Muscle of back (tissue), 13 donors: ENCODE measurements at places on chromosomes 6 and 20. TPM values are rescaled to one million over a fixed set of nuclear protein-coding genes. Genes with fewer than 3 reads are reported as not detected.

GRCh38 chr20:50048420-50049166, 64.4 kb downstream of the UBE2V1 start:
- DNase-seq: no peak

DNA sequence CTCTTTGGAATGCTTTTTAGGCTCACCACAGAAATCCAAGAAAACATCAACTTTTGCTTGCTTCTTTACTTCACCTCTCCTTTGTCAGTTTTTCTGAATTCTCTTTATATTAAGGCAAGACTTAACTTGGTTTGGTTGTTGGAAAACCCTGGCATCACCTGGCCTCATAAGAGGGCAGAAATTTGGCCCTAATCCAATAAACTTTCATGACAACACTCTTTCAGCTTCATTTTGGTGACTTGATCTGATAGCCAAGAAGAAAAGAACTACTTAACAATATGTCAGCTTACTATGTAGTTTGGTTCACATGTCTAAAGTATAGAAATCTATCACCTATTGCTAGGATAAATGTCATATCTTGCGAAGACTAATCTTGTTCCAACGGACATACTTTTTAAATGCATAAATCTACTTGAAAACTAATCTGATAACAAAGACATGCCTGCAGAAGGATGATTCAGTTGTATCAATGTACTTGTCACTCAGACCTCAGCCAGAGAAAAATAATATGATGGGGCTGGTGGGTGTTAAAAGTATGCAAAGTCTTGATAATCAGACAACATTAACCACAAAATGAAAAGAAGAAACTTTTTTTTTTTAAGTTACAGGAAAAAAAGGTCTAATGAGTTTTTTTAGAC, 19.3 kb upstream of the HBS1L start:
- no peak for DNase-seq

DNA sequence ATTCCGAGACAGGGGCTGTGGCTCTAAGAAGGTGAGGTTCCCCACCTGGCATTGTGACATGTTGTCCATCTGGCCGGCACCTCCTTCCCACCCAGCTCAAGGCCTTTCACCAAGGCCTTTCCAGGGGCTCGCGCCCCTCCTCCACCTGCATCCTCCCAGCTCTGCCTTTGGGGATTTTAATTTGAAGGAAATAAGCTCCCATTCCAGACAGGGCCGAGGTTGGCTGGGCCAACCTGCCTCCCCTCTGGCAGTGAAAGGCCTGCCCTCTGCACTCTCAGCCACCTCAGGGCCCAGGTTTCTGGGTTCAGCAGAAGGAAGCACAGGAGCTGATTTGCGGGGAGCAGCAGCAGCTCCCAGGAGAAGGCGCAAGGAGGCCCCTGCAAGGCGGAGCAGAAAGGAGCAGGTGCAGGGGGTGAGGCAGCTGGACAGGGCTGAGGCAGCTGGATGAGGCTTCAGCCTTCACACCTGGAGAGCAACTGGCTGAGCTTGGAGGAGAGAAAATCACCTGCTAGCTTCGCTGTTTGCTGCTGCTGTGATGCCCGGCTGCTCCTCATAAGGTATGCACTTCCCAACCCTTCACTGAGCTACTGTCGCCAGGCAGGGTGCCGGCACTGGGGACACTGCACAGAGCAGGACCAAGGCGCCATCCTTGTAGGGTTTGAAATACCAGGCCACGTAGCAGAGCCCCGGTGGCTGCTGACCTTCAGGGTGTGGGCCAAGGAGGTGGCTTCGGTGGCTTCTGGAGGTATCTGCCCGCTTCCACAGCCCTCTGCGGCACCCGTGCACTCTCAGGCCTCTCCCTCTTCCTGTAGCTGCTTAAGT, 147.0 kb downstream of the SYNDIG1 start:
- DNase-seq: no peak

GRCh38 chr20:18739751-18740166, 73.8 kb upstream of the SCP2D1 start:
- peak; percentile 60 for DNase-seq

DNA sequence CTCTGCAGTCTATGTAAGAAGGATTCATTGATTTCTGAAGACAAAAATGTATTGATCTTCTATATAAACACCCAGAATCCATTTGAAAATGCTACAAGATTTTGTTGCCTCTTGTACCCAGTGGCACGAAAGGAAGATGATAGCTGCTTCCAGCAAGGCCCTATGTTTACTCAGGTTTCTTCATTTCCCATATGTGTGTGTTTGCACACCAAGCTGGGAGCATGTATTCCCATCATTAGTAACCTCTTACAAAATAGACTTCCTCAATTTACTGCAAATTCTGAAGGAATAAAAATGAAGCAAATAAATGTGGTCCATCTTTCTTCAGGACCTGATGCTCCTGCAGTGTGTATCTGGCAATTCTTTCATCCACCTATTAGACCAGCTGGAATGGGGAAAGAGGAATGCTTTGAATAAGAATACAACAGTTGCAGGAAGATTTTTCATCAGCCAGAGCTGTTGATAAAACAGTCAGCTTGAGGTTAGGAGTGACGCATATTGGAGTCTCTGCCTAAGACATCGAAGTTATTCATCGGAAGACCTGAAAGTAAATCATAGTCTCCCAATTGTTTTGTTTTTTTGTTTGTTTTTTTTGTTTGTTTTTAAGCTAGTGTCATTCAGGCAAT, 132.3 kb downstream of the PDE7B start:
- peak; percentile 12 for DNase-seq

DNA sequence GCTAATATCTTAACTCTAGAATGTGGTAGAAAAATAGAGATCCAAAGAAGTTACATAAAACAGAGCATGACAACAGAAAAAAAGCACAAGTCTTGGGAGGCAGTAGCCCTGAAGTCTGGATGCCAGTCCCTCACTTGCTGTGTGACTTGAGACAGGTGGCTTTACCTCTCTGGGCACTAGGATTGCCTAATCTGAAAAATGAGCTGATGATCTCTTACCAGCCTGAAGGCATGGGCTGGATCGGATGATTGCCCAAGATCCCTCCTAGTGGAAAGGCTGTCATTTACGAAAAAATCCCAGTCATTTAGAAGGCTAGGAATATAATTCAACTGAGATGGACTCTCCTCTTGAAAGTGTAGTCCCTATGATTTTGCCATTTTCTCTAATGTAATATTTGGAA, 10.9 kb upstream of the GCM1 start:
- no peak for DNase-seq

DNA sequence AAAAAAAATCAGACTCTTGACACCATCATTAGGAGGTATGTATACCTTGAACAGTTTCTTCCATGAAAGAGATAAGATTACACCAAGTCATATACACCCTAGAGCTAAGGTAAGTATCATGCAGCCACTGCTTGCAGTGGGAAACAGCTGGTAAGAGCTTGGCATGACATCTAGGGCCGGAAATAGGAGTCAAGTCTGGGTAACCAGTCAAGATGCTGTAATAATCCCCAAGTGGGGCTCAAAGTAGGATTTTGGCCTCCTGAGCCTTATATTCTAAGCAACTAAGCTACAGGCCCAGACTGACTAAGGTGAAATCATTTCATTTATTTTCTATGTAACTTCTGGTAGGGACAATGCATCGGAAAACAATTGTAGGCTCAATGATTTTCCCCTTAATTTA, 23.9 kb downstream of the TRERF1 start:
- no peak for DNase-seq

GRCh38 chr20:22684763-22685443, 100.5 kb upstream of the FOXA2 start:
- no peak for DNase-seq

Gene IPCEF1
- 0.61 TPM for polyA plus RNA-seq
